Stimulated activated CD4-positive, alpha-beta T cell treated with anti-CD3 and anti-CD28 coated beads, Interleukin-4, amount 100 ng/mL, for 24 hours (primary cell): ENCODE measurements at places on chromosomes 6 and 20.

DNA sequence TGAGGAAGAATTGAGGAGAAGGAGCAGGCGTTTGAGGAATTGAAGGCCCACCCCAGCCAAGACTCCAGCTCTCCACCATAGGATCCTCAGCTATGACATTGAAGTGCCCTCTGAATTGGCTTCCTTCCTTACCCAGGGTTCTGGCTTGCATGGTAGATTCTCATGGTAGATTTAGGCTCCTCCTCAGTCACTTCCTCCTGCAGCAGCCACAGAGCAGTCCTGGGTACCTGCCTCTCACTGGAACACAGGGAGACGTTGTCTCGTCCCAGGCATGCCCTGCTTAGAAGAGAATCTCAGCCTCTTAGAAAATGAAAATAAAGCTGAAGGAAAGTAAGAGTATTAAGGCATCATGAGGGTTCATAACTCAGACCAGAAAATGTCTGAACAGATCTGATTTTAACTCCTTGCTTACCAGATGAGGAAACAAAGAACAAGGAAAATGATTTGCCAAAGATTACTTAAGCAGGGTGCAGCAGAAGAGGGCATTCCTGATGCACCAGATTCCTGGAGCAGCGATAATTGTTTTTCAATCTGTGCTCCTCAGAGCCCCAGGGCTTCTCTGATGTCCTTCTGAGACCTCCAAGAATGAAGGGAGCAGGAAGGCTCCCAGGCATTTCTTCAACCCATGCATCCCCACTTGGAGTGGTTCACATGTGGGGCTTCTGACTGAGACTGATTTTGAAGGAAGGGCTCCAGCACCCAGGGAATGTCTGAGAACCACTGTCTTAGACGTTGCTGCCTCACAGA is 219.8 kb downstream of the HIVEP2 start:
- DNase-seq = no peak

- DNase-seq = no peak
Observed at GRCh38 chr6:72533606-72534005, 88.3 kb upstream of the KCNQ5 start.

DNA sequence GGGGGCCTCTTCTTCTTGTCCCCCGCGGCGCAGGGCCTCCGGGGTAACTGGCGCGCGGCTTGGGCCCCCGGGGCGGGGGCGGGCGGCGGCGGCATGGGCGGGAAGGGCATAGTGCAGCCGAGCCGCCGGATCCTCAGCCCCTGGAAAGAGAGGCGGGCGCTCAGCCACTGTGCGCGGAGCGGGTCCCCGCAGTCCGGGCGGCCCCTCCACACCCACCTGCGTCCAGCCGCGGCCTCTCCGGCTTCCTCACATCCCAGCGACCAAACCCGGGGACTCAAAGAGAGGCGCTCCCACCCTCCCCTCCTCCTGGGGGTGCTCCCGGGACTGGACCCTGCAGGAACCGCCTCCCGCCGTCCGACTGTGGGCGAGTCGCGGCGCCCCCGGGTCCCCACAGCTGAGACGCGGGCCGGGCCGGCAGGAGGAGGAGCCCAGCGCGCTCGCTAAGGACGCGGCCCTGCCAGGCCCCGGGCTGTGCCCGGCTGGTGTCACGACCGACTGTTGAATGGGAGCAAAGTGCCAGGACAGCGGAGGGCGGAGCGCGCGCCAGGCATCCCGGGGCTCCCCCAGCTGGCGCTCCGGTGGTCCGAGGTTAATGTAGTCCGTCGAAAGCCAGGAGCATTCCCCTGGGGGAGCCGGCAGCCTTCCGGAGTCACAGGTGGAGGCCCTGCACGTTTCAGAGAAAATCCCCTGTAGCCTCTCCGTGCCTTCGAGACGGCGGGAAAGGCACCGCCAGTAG is at the start of gene PRR18:
Gene PRR18, minus strand, starts transcription at position 360 of the 736 bp plus-strand sequence. Its CDS starts 250 bp downstream, at position 110.
- no peak for DNase-seq

DNA sequence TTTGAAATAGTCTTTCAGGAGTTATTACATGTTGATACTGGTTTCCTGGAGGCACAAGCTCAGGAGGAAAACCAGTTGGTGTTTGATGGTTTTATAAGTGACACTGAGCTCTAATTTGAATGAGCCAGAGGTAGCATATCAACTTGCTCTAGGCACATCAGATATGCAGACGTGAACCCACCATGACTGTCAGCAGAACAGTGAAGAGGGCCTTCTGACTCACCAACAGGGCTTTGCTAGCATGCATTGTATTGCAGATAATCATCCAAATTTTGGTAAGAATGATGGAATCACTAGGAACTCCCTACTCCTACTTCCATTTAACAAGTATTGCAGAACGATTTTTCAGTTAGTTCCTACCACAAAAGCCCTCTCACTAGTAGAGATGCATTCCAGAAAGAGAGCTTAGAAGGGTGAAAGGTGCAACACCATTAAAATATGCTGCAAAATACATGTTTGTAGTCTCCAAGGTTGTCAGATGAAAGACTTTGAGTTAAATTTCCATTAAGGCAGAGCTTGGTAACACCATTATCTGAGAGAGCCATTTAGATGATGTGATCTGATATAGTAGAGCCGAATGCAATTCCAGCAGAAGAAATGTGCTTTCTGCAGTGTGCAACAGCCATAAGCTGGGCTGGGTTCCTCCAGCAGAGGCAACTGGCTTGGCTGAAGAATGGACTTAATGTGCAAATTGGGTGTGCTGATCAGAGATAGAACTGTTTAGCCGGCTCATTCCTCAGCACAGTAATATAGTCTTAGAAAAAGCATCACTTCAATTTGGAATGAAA is 968.7 kb upstream of the ADGRB3 start:
- no peak for DNase-seq

DNA sequence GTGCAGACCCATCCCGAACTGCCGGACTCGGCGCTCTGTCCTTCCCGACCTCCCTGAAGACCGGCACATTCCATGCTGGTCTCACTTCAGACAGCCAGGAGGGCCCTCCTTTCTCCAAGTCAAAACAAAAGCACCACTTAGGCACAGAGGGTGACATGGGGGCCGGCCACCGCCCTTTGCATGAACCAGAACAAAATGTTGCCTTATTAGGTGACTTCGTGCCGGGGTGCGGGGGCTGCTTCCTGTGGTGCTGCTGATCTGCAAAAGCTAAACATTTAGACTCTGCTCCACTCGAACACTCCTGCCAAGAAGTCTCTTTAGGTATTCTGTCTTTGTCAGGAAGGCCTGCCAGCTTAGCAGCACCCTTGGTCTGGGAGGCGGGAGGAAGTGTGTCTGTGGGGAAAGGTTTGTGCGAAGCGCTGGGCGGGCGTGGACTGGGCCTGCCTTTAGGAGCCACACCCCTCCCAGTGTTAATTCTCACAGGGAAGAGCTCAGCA is 133.8 kb downstream of the SMOC2 start:
- no peak for DNase-seq

- no peak for DNase-seq
Observed at GRCh38 chr6:161409353-161409752, 135.5 kb upstream of the AGPAT4 start.

DNA sequence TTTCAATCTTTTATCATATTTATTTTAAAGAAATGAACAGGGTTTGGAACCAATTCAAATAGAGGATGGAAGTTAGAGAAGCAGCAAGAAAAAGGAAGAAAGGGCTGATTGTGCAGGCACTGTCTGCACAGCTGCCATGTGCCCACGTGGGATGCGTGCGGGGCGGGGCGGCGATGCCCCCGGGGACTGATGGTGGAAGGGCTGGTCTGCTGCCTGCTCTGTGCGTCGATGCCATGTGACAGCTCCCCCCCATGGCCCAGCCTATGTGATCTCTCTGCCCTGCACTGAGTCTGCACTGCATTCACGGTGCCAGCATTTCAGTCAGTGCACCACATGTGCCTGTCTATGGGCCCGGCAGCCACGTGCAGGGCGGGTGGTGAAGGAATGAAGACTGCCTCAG is 96.4 kb downstream of the IRF4 start:
- no peak for DNase-seq

- no peak for DNase-seq
Observed at GRCh38 chr20:16864069-16864468, 115.9 kb downstream of the OTOR start.

DNA sequence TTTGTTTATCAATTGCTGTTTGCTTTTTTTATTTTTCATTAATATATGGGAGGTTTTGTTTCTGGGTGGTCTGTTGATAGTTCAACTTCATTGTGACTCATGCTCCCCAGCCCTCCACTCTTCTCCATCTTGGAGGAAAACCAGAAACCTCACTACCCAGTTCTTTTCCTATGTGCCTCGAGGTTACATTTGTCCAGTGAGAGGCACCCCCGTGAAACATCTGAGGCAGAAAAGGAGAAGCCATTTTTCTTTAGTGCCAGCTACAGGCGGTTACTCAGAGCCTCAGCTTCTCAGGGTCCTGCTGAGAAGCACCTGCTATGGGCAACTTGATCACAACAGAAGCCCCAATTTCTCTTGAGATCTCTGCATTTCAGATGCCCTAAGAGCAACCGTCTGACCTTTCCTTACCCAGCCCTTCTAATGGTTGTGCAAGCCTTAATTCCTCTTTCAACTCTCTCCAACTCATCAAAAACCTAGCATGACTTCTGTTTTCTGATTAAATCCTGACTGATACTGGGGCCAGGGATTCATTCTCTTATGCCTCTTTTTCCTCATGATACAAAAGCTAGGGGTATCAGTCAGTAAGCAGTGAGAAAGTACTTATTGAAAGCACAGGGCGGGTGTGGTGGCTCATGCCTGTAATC is 144.6 kb downstream of the ELOVL4 start:
- DNase-seq = no peak

DNA sequence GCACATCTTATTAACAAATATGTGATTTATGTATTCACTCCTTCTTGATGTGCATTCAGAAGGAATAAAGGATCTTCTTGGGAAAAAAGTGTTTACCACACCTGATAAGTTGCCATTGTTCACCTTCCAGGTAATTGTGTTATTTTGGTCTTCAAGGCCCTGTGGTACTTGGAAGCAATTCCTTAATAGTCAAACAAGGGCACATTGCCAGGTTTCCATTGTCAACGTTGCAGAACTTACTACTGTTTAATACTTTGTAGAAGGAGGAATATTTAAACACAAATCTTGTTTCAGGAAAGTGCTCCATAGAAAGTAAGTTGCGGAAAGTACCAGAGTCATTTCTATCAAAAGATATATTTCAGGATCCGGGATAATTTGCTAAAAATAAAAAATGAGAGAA is 129.5 kb upstream of the SGK1 start:
- DNase-seq = no peak

- peak; percentile 10 for DNase-seq
Observed at GRCh38 chr6:80094017-80094416, 12.5 kb upstream of the BCKDHB start.

- DNase-seq = no peak
Observed at GRCh38 chr6:117018771-117019170, 141.7 kb downstream of the RFX6 start.

GRCh38 chr6:139337830-139338229 is 36.6 kb downstream of the CITED2 start:
- no peak for DNase-seq

DNA sequence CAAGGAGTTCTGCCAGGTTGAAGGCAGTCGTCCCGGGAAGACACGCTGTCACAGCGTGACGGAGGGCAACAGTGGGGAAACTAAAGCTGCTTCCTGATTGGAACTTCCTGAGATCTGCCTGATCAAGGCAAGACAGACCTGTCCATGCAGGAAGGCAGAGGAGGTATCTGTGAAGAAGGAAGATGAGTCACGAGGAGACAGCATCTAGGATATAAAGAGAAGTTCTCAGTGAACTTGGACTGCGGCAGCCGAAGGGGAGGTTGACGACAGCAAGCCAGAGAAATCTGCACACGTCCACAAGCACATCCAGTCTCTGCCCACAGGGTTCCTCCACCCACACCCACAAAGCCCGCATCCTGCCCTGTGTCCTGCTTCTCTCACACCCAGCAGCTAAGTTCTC is 38.6 kb downstream of the PREP start:
- no peak for DNase-seq

DNA sequence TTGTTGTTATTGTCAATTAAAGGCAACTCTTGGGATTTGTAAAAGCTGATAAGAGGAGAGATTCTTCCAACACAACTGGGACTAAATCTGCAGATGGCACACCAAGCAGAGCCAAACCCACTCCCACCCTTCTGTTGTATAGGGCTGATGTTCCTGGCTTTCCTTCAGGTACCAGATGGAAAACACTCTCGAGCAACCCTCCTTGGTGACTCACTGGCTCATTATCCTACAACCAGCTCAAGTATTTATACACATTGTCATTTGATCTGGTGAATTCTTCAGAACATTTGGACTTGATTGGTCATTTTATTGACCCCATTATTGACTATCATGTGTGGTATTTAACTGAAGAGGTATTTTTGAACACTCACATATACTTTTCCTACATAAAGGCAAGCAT is 190.3 kb upstream of the PCSK2 start:
- DNase-seq = no peak

- DNase-seq = no peak
Observed at GRCh38 chr6:52689857-52690256, 18.9 kb downstream of the TMEM14A start.
